ENCODE measurements at places on chromosomes 7 and 10.
A peak's percentile ranks its signal among the peaks of the same experiment; 100 is the strongest.

GRCh38 chr10:97505152-97505551, 6.4 kb downstream of the UBTD1 start:
- DNase-seq, result no peak

DNA sequence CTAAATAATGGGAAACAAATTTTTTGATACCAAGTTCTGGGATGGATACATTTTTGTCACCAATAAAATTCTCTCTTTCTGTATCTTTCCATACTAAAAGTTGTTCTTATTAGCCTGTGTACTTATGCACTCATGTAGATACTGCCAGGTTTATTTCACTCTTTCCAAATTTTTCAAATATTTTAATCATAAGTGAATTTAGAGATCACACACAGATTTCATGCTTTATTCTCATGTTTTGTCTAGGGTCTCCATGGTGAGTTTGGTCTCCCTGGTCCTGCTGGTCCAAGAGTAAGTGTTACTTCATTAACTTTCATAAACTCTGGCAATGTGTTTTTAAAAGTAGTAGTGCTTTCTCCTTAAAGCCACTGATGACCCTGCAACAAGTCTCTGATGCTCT, 20.3 kb downstream of the COL1A2 start:
- DNase-seq, result no peak

DNA sequence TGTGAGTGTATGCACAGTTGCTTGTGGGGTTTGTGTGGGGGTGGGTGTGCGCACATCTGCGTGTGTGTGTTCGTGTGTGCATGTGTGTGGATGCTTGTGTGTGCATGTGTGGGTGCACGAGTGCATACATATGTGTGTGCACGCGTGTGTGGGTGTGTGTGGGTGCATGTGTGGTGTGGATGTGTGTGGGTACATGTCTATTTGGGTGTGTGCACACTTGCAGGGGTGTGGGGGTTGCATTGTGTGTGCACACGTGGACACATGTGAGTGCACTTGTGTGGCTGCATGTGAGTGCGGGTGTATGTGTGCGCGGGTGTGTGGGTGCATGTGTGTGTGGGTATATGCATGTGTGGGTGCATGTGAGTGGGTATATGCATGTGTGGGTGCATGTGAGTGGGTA, 73.7 kb downstream of the NKX6-2 start:
- peak; percentile 29 for DNase-seq

- no peak for DNase-seq
Measured at GRCh38 chr7:4234886-4235285, 447.2 kb upstream of the FOXK1 start.

DNA sequence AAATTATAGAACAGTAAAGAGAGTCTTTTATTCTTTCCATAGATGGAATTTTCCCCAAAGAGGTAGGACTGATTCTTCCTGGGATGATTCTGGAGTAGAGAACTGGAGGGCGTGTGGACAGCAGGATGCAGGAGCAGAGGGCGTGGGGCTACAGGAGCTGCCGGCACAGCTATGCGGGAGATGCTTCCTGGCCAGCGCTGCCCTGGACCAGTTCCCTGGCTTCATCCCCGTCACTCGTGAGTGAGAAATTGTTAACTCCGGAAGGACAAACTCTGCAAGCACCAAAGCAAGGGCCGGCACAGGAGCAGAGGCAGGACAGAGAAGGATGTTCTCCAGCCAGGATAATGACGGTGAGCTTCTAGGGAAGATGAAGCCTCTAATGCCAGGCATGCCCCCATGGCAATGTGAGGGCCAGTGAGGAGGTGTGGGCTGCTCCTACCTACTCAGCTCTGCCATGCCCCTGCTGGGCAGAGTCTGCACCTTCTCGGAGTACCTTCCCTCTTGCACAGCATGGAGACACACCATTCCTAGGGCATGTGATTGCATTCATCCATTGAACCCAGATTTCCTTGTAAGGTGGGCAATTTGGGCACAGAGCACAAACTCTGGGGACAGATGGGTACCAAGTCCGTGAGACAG, 760.9 kb upstream of the IGFBP3 start:
- DNase-seq, result no peak

DNA sequence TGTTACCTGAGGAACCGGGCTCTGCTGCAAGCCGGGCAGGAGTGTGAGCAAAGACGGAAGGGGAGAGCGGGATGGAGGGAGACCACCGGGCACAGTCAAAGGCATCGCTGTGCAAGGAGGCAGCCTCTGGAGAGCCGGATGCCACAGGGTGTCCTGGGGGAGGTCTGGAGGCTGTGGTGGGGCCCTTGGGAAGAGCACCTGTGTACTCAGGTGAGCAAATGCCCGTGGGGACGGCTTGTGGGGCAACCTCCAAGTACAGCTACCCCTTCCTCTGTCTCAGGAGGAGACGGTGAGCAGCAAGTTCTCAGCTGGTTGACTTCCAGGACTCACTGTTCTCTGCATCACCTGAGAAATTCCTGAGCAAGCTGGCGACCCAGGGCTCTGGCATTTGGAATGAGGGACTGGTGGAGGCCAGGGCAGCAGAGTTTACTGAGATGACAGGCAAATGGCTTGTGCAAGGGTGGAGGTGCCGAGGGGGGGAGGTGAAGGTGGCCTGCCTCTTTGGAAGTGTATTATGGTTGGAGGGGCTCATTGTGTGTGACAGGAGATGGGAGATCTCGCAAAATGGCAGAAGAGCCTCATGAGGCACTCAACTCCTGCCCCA, 345.2 kb upstream of the SHH start:
- DNase-seq, result no peak

DNA sequence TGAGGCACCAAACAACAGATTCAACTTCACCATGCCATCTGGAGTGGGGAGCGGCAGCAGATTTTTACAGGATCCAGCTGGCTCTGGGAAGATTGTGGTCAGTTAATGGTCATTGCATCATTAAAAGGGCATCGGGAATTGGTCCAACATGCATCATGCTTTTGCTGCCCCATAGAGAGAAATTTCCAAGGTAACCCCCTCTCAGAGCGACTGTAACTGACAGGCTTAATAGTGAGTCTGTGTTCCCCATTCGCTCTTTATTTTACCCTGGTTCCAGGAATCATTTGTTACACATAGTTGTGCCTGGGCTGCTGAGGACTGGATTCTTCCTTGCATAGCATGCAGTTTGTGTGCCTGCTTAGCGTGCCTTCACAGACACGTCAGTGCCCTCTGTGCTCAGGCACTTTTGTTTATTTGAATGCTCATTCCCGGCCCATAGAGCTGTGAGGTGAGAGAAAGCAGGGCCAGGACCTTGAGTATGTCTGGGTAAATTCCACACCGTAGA, 49.9 kb downstream of the CDHR3 start:
- no peak for DNase-seq

DNA sequence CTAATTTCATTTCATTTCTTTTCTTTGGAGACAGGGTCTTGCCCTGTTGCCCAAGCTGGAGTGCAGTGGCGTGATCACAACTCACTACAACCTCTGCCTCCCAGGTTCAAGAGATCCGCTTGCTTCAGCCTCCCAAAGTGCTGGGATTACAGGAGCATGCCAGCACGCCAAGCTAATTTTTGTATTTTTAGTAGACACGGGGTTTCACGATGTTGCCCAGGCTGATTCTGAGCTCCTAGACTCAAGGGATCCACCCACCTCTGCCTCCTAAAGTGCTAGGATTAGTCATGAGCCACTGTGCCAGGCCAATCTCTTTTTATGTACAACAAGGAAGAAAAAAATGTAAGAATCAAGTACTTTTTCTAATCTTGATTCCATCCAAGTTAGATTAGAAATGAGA, 10.7 kb upstream of the KMT2E start:
- peak; percentile 26 for DNase-seq

- DNase-seq, result no peak
Measured at GRCh38 chr10:69202332-69202731, 17.8 kb upstream of the HKDC1 start.

- DNase-seq, result no peak
Measured at GRCh38 chr10:111338805-111339204, 262.0 kb downstream of the ADRA2A start.

GRCh38 chr10:13102002-13102794, 2.2 kb downstream of the OPTN start:
- DNase-seq, result no peak

All from posterior cingulate gyrus (tissue), 11 donors.